ENCODE measurements at places on chromosomes 16 and 17. TPM values are rescaled to one million over a fixed set of nuclear protein-coding genes. Genes with fewer than 3 reads are reported as not detected.

BRIP1 gene
- total RNA-seq, result 5.0 TPM

C17orf107 gene
- 0.24 TPM for total RNA-seq

SLC6A4 gene
- total RNA-seq, result 0.05 TPM

SCGB1C2 gene
- total RNA-seq, result not detected

SHBG gene
- total RNA-seq, result 0.54 TPM

SF3B3 gene
- total RNA-seq, result 189 TPM

HBQ1 gene
- 6.4 TPM for total RNA-seq

NTN1 gene
- total RNA-seq, result 0.54 TPM

SLC12A3 gene
- not detected for total RNA-seq

NXN gene
- total RNA-seq, result 24.8 TPM

C17orf58 gene
- total RNA-seq, result 16.4 TPM

SHISA9 gene
- 0.13 TPM for total RNA-seq

RHOT1 gene
- 23.6 TPM for total RNA-seq

HSD17B2 gene
- not detected for total RNA-seq

HOXB5 gene
- total RNA-seq, result 1.5 TPM

NPTX1 gene
- 210 TPM for total RNA-seq

HCRT gene
- total RNA-seq, result not detected

XYLT2 gene
- 22.0 TPM for total RNA-seq

IRX6 gene
- total RNA-seq, result not detected

TNFSF12 gene
- 9.9 TPM for total RNA-seq

CCL2 gene
- total RNA-seq, result 8.5 TPM

CD300H gene
- 0.27 TPM for total RNA-seq

FGF11 gene
- total RNA-seq, result 1.0 TPM

ADORA2B gene
- total RNA-seq, result 16.2 TPM

NAA38 gene
- total RNA-seq, result 139 TPM

KRTAP17-1 gene
- total RNA-seq, result not detected

CMTM2 gene
- not detected for total RNA-seq

PMP22 gene
- 197 TPM for total RNA-seq

TEKT3 gene
- not detected for total RNA-seq

KRT28 gene
- not detected for total RNA-seq

ACSM2A gene
- not detected for total RNA-seq

OMG gene
- total RNA-seq, result not detected

TMEM88 gene
- total RNA-seq, result 0.66 TPM

TRIM65 gene
- 41.1 TPM for total RNA-seq

TMUB2 gene
- total RNA-seq, result 41.0 TPM

TMEM238L gene
- not detected for total RNA-seq

MT1A gene
- total RNA-seq, result 31.5 TPM

TUFM gene
- 277 TPM for total RNA-seq
